Common myeloid progenitor, CD34-positive (primary cell): ENCODE measurements at places on chromosomes 13 and 19.

DNA sequence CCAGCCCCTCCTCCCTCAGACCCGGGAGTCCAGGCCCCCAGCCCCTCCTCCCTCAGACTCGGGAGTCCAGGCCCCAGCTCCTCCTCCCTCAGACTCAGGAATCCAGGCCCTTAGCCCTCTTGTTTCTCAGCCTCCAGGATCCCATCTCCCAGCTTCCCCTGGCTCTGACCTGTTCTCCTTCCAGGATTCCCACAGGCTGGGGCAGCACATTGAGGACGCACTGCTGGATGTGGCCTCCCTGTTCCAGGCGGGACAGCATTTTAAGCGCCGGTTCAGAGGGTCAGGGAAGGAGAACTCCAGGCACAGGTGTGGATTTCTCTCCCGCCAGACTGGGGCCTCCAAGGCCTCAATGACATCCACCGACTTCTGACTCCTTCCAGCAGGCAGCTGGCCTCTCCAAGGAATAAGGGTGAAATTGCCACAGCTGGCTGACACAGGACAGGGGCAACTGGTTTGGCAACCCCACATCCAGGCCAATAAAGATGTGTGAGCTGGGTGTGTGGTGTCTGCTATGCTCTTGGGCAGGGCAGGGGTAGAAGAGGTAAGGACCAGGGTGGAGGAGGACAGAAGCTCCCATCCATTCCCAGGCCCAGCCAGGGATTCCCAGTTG lies 22.4 kb downstream of the CPT1C start:
- DNase-seq: no peak

GRCh38 chr13:114115191-114115671 lies 17.2 kb downstream of the RASA3 start:
- DNase-seq: peak; percentile 57

- DNase-seq: peak; percentile 62
Measured at GRCh38 chr13:23510979-23511735, 59.1 kb upstream of the TNFRSF19 start.

DNA sequence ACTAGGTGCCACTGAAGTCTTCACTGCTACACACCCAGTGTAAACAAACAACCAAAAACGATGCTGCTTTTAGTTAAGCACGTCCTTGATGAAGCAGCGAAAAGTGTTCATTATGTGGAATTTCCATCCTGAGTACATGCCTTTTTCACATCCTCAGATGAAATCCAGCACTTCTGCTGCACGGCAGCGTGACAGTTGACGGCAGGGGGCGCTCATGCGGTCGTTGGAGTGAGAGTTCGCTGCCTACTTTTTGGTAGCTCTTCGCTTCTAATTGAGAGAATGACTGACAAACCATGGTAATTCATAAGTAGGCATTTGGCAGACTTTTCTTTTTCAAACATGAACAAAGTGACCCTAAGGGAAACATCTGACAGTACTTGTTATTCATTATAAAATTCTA lies 1124.9 kb downstream of the EFNB2 start:
- DNase-seq: peak; percentile 35

DNA sequence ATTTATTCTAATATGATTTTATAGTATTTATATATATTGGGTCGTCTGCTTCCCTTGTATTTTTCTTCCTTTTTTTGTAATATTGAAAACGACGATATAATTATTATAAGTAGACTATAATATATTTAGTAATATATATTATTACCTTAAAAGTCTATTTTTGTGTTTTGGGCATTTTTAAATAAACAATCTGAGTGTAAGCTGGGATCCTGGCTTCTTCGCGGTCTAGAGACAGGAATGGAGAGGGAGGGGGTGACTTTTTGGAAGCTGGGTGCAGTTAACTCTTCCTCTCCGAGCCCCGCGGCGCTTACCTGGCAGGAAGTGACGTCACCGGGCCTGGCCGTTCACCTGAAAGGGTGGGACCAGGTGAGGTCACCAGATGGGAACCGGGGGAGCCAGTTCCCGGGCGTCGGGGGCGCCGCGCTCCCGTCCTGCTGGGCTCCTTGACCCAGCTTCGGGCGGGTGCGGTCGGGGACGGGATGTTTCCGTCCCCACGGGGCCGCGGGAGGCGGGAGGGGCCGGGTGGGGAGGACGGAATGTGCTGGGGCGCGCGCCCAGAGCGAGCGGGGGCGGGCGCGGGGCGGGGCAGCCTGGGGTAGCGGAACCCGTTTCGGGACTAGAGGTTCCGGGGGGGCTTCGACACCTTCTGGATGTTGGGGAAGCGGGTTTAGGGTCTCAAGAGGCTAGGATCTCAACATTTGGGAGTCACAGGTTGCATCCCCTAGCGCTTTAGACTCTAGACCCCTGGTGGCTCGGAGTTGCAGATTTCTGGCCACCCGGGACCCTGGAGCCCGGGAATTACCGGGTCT lies 2.8 kb downstream of the ZFP36 start:
- DNase-seq: peak; percentile 85

- peak; percentile 84 for DNase-seq
Measured at GRCh38 chr13:27599845-27600553, 20.3 kb downstream of the LNX2 start.

DNA sequence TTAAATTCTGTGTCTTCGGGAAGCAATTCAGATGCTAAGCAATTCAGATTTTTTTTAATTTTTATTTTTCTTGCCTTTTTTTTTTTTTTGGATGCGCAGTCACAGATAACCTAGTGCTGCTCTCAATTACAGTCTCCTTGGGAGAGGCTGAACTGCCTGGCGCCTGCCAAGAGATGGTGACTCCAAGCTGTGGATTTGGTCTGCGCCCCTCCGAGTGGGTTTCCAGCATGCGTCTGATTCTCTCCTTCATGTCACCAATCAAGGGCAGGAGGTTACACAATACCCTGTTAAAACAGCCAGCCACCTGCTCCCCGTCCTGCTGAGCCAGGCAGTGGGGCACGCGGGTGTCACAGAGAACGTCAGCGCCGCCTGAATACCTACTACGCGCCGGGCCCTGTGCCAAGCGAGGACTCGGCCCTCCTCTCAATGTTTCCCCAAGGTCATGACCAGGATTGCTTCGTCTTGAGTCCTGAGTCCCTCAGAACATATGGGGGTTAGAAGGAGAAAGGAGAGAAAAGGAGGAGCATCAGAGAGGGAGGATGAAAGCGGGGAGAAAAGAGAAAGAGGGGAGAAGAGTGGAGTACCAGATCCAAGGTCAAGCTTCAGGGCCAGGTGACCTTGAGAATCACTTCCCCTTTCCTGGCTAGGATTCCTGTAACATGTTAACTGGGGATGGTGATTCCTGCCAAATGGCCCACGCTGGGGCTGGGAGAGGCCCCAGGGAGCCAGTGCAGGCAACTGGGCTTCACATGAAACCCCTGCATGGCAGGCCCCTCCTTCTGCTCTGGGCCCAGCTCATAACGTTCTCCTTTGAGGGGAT lies 213.6 kb downstream of the URI1 start:
- no peak for DNase-seq
